ENCODE measurements at places on chromosomes 2 and 18.

DNA sequence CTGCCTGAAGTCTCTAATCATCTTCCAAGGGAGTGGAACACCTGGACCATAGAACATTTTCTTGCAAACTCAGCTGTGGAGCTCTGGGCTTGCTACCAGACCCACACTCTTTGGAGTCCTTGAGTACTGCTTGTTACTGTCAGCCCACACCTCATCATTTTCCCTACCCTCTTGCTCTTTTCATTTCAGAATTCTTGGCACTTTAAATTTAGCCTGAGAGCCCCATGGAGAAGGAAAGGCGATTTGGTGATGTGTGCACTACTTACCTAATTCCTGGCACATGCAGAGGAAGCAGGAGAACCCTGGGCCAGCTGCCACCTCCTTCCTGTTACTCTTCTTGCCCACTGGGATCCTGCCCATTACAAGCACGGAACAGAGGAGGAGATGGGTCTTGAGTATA is 31.7 kb downstream of the TMEM178A start:
- DNase-seq = no peak

DNA sequence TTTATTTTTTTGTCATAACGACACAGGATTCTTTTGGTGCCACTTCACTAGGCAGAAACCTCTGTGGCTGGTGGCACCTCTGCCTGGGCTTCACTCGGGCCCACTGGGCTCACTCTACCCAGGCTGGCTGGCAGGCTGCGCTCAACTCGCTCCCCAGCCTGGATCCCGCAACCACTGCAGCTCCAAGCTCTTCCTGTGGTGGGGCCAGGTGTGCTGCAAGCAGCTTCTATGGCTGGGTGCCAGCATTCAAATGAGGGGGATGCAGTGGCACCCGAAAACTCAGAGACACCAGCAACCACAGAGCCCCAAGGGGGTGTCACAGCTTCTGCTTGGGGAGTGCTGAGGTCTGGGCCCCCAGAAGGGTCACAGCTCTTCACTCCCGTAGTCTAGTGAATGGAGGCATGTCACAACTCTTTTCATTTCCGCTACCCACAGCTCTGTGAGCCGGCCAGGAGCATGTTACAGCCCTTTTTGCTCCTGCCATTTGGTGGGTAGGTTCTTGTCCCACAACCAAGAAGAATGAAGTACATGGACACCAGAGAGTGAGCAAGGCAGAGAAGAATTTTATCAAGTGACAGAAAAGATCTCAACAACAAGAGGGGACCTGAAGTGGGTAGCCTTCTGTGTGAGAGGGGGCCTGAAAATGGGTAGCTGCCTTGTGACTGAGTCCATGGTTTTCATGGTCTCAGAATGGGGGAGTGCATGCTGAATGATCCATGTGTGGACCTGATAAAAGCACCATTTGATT is 170.1 kb downstream of the UBR3 start:
- DNase-seq = no peak

- DNase-seq = no peak
Measured at GRCh38 chr2:29057006-29057405, 17.3 kb downstream of the PCARE start.

- no peak for DNase-seq
Measured at GRCh38 chr2:29262681-29263260, 147.6 kb downstream of the CLIP4 start.

DNA sequence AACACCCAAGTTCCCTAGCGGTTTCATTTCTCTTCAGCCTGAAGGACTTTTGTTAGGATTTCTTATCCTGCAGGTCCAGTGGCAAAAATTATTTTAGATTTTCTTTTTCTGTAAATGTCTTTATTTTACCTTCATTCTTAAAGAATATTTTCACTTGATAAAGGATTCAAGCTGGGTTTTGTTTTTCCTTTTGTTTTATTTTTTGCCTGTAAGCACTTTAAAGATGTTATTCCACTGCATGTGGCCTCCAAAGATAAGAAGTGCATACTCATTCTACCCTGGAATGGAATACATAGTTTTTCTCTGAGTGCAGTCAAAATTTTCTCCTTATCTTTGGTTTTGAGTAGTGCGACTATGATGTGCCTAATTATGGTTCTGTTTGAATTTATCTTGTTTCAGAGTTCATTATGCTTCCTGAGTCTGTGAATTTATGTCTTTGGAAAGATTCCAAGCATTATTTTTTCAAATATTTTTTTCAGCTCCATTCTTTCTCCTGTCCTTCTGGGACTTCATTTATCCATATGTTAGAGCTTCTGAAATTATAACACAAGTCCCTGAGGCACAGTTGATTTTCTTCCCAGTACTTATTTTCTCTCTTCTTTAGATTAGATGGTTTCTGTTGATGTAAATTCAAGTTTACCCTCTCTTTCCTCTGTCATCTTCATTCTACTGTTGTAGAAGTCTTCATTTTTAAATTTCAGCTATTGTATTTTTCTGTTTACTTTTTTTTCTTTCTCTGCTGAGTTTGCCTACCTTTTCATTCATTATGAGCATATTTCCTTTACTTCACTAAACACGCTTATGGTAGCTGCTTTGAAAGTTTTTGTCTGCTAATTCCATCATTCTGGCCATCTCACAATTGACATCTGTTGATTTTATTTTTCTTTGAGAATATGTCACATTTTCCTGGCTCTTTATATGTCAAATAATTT is 69.6 kb downstream of the MAPRE2 start:
- DNase-seq = no peak

GRCh38 chr2:162244541-162245031 is 1.3 kb upstream of the FAP start:
- no peak for DNase-seq

- no peak for DNase-seq
Measured at GRCh38 chr18:30676053-30676480, 366.5 kb downstream of the DSC3 start.

- DNase-seq = no peak
Measured at GRCh38 chr18:73793386-73793785, 354.2 kb downstream of the FBXO15 start.

DNA sequence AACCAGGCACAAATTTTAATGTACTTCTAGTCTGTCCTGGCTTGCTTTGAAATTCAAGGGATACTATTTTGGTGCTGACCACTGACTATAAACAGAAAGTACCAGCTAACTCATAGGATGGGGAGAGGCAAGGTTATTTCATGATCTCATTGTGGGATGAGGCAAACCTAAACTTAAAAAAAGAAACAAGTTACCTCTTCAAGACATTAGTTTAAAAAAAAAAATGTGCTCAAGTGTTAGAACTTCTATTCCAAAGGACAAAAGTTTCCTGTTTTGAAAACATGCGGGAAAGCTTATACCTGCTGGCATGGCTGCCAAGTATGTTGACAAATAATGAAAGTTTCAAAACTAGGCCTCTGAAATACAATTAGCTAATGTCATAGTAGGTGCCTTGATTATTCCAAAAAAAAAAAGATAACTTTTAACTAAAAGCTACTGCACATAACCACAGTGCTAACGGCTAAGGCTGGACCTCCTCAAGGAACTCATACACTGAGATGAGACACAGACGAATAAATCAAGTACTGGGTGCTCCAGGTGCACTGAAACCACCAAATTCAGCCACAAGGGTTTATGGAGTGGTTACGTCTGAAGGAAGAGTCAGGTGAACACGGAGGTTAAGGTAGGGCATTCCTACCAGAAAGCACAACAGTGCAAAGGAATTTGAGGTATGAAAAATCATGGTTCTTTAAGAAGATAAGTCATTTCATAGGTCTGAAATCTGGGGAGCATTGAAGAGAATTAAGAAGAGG is 38.1 kb downstream of the TMEM131 start:
- no peak for DNase-seq

DNA sequence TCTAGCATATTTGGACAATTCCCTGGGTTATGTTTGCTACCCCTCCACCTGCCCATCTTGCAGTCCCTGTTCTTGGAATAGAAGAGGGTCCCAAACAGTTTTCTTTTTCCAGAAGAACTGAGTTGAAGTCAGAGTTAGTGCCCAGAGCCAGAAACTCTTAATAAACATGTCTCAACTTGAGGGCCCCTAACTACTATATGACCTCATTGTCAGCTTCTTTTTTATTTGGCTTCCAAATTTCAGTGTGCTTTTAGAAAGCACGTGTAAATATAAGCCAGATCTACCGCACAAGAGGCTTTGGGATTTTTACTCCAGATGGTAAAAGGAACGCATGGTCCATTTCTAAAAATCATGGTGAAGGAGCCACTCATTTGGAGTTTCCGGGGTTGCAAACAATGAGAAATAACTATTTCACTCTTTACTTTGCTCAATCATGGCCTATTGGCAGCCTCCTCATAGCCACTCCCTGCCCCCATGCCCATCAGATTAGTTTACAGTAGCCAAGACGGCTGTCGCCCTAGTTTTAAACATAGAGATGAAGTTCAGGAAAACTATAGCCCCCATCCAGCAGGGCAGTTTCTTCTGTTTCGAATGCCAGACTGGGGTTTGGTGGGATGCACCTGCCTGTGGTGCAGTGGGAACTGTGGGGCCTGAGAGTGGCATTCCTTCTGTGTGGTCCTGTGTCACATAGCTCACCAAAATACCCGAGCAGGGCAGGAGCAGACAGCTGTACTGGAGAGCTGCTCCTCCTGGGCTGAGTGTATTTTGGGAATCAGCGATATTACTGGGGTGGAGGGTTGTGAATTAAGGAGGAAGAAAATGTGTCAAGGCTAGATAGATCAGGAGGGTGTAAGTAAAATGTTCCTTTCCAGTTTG is 1.7 kb downstream of the MAPRE3 start:
- no peak for DNase-seq

DNA sequence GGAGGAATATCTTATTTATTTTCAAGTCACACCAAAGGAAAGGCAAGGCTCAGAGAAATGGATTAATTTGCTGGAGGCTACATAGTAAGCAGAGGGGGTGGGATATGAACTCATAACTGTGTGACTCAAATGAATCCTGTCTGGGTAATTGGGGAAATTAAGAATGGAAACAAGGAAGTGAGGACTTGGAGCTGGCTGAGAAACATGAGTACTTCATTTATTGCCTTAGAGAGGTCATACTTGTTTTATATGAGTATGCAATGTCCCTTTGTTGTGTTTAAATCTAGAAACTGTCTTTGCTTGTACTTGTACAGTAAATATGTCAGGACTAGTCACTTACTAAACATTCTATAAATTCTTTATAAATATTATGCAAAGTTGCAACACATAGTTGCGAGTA is 2166.7 kb upstream of the PIK3C3 start:
- DNase-seq = no peak

DNA sequence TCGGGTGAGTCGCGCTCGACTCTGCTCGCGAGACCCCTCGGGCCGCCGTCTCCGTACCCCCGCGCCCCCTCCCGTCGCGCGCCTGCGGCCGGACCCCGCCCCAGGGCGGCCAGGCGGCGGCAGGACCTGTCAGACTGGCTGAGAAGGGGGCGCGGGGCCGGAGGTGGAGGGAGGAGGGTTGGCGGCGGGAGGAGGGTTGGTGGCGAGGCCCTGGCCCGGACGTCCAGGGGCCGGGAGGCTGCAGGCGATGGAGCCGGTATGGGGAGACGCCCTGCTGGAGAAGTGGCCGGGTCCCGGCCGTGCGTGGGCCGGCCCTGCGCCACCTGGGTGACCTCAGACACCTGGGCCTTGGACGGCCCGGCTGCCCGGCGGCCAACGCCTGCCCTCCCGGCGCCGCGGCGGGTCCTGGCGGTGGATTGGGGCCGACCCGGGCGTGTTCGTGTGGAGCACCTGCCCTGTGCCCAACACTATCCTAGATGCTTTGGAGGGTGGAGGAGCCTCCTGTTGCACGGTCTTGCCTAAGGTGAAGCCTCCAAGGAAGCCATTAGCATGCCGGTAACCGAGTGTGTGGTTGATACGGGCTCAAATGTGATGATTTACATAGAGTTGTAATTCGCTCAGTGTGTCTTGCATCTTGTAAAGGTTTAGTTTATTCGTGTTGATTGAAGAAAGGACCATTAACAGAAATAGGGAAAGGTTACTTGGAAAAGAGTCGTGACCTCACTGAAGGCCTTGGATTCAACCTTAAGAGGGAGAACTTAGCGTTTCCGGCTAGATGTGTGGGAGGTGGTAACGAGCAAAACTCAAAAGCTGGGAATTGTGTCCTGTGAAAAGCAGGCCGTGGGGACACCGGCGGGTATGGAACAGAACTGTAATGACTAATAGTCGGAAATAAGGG is 550 bp downstream of the MYL12B start:
- DNase-seq = no peak

GRCh38 chr2:150548527-150548926 is 61.1 kb upstream of the RND3 start:
- DNase-seq = no peak

- peak; percentile 58 for DNase-seq
Measured at GRCh38 chr2:78263571-78263970, 741.4 kb upstream of the LRRTM4 start.

DNA sequence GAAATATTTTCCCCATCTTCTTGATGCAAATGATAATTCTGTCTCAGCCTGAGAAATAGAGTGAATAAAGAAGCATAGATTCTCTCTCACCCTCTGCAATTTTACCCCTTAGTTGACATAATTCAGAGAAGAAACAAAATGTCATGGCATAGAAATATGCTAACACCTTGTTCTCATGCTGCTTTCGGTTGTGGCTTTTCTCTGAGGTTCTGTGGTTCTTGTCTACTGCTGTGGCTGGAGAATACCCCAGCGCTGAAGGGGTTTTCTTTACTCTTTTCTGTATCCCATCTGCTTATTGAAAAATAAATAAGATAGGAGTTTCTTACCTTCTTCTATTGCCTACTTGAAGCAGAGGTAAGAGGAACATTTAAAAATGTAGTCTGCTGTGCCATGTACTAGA is 15.4 kb upstream of the RAB27B start:
- DNase-seq = no peak

DNA sequence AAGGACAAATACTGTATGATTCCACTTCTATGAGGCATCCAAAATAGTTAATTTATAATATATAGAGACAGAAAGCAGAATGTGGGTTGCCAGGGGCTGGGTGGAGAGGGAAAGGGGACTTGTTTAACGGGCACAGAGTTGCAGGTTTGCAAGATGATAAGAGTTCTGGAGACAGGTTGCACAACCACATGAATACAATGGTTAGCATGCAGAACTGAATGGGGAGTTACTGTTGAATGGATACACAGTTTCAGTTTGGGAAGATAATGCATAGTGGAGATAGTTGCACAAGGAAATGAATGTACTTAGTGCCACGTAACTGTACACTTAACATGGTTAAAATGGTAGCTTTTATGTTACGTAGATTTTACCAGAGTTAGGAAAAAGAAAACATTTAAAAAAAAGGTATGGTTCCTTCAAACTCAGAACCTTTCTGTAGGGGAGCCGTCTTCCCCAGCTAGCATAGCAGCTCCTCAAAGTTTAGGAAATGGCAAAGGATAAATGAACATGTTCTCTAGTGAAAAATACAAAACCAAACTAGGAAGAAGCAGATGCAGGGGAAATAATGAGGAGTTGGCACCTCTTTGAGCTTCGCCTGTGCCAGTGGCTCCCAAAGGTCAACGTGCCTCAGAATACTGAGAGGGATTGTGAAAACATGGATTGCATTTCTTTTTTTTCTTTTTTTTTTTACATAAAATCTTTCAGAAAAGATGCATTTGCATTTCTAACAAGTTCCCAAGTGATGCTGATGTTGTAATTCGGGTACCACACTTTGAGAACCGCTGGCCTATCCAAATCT is 95.2 kb downstream of the ZCCHC2 start:
- no peak for DNase-seq

DNA sequence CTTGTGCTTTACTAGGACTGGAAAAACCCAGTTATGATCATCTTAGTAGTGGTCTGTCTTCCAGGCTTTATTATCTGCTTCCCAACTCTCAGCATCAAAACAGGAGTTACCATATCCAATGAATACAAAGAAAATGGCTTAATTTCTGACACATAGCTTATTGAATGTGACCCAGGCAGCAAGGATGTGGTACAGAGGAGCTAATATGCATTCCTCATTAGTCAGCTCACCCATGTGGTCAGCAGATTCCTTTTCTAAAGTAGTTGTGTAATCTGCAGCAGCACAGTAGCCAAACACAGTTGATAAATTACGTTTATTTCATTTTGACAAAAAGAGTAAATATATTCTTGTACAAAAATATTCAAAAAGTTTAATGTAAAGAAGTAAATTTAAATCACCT is 43.6 kb downstream of the TSPYL6 start:
- no peak for DNase-seq

All from nucleus accumbens (tissue), 56 donors.